T47D (cell line): ENCODE measurements at places on chromosomes 2 and 18.

- DNase-seq = no peak
Observed at GRCh38 chr2:71922091-71922490, 225.6 kb downstream of the CYP26B1 start.

GRCh38 chr2:203673933-203674332 lies 32.5 kb upstream of the CD28 start:
- no peak for DNase-seq

- DNase-seq = no peak
Observed at GRCh38 chr2:58904095-58904494, 663.0 kb upstream of the FANCL start.

- DNase-seq = no peak
Observed at GRCh38 chr2:153347818-153348495, 130.6 kb downstream of the RPRM start.

DNA sequence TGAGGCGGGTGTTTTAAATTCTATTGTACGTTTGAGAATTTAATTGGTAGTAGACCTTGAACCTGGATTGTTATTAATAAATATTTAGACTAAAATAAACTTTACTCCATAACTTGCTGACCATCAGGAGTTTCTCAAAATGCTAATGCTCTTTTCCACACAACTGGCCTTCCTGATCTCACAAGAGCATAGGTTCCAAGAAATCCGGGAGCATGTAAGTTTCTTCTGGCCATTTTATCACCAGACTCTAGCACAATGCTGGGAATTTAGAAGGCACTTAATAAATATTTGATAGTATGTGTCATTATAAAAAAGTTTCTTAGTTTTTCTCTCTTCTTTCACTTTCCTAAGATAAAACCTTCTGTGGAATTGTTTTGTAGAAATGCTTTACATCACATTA lies 2047.1 kb downstream of the SUCLG1 start:
- DNase-seq = no peak

GRCh38 chr2:218884519-218884918 lies 3.9 kb downstream of the WNT10A start:
- no peak for DNase-seq

GRCh38 chr18:76518123-76518859 lies 23.2 kb upstream of the ZNF516 start:
- no peak for DNase-seq

DNA sequence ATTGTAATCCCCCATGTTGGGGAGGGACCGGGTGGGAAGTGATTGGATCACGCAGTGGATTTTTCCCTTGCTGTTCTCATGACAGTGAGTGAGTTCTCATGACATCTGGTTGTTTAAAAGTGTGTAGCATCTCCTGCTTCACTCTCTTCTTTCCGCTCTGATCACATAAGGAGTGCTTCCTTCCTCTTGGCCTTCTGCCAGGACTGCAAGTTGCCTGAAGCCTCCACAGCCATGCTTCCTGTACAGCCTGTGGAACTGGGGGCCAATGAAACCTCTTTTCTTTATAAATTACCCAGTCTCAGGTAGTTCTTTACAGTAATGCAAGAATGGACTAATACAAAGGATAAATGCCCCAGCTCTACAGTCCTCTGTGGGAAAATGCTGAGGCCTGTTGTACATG lies 437.5 kb upstream of the NXPH2 start:
- DNase-seq = no peak

- DNase-seq = no peak
Observed at GRCh38 chr2:204715361-204715760, 170.1 kb downstream of the PARD3B start.

DNA sequence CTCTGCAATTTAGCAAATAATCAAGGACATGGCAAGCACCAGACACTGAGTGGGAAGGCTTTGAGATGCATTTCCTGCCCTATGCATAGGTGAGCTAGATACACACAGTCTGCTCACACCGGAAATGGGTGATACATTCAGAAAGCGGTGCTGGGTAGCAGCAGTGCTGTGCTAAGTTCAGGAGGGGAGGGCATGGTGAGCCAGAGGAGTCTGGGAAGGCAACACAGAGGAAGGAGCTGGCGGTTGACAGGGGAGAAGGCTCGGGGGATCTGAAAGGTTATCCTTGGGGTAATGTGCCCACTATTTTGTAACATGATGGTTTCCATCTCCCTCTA lies 57.4 kb upstream of the EPAS1 start:
- no peak for DNase-seq

GRCh38 chr2:38013158-38013752 lies 62.7 kb downstream of the CYP1B1 start:
- DNase-seq = no peak

DNA sequence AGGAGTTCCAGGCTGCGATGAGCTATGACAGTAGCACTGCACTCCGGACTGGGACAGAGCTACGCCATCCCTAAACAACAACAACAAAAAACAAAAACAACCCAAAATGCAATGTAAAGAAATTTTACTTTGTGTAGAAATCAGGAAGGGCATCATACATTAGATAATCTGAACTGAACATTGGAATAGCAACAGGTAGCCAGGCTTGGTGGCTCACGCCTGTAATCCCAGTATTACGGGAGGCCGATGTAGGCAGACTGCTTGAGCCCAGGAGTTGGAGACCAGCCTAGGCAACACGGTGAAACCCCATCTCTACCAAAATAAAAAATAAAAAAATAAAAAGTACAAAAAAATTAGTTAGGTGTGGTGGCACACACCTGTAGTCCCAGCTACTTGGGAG lies 2.1 kb upstream of the PNO1 start:
- DNase-seq = no peak

GRCh38 chr2:148529745-148530144 lies 114.8 kb upstream of the EPC2 start:
- DNase-seq = no peak

DNA sequence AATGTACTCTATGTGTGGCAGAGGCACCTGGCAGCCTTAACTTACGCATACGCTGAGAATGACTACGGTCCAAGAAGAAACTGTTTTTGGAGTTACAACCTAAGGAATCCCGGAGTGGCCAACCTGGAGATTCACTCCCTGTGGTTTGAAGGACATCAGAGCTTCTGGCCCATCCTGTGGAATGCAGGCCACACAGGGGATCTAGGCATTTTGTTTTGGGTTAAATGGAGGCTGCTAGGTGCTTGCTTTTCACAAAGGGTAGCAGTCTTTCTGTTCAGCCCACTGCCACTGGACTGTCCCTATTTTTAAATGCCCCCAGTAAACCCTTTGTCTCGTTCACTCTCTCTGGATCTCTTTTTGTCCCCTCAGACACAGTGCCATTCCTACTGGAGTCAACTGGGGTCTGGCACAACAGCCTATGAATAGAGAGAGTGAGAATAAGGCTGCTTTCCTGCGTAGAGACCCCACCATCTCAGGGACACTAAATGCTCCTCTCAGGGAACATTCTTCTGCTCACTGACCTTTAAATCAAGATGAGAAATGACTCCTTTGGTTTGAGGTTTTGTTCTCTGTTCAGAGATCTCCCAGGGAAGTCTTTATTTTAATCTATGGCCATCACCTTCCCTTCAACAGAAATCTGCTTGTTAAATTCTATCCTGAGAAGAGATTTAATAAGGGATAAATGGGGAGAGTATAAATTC lies 124.9 kb downstream of the B3GNT2 start:
- no peak for DNase-seq
